Fibroblast of the aortic adventitia (primary cell): ENCODE measurements at places on chromosomes 7 and 10. TPM values are rescaled to one million over a fixed set of nuclear protein-coding genes. Genes with fewer than 3 reads are reported as not detected.

The PIP gene
- total RNA-seq, result not detected in 2 replicates

The MBL2 gene
- not detected in 2 replicates for total RNA-seq

The TUBB8 gene
- total RNA-seq, result not detected in 2 replicates

The AKR1B15 gene
- not detected in 2 replicates for total RNA-seq

The NET1 gene
- total RNA-seq, result 16.6 and 33.9 TPM in 2 replicates
